ENCODE measurements at places on chromosomes 2 and 18. TPM values are rescaled to one million over a fixed set of nuclear protein-coding genes. Genes with fewer than 3 reads are reported as not detected.
A peak's percentile ranks its signal among the peaks of the same experiment; 100 is the strongest.

DNA sequence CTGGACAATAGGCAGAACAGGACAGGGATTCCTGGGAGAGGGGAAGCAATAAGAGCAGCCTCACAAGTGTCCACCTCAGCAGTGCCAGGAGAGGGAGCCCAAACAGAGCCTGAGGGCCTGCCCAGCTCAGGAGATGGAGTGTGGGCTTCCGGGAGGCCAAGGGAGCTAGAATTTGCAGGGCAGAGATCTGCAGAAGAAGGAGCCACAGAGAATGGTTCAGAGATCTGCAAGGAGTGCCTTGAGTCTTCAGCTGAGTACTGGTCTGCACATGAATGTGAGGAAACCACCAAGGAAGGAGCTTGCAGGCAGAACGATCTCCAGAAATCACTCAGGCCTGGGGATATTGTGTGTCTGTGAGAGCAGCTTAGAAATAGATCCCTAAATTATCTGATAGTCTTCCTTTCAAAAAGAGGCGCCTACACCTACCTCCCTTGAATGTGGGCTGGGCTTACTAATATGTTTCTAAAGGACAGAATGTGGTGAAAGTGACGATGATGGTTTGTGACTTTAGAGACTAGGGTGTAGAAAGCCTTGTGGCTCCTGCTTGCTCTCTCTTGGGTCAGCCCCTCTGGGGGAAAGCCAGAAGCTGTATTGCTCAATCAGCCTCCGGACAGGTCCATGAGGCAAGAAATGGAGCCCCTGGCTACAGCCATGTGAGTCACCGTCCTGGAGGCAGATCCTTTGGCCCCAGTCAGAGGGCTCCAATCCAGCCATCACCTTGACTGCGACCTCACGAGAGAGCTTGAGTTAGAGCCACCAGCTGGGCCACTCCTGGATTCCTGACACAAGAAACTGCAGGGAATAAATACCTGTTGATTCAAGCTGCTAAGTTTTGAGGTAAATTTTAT is 7.6 kb upstream of the LPIN1 start:
- H3K27me3 ChIP-seq: peaks cover 14% of the 10 kb centered on the region
- H3K4me3 ChIP-seq: no peak overlapping the region
- no peaks in the 10 kb centered on the region for H3K36me3 ChIP-seq
- no peak overlapping the region for H3K27ac ChIP-seq
- H3K4me1 ChIP-seq: peaks cover 13% of the 10 kb centered on the region
- no peak for DNase-seq

GRCh38 chr18:55968550-55968949 is 380.6 kb upstream of the TCF4 start:
- no peak overlapping the region for H3K27ac ChIP-seq
- no peak for DNase-seq
- no peaks in the 10 kb centered on the region for H3K4me1 ChIP-seq
- peaks cover 1% of the 10 kb centered on the region for H3K36me3 ChIP-seq

- peaks cover 4% of the 10 kb centered on the region for H3K27me3 ChIP-seq
- no peak overlapping the region for H3K4me3 ChIP-seq
- no peak for DNase-seq
- H3K36me3 ChIP-seq: no peaks in the 10 kb centered on the region
- no peaks in the 10 kb centered on the region for H3K4me1 ChIP-seq
- H3K27ac ChIP-seq: no peak overlapping the region
Measured at GRCh38 chr2:234719116-234719716, 222.3 kb upstream of the ARL4C start.

DNA sequence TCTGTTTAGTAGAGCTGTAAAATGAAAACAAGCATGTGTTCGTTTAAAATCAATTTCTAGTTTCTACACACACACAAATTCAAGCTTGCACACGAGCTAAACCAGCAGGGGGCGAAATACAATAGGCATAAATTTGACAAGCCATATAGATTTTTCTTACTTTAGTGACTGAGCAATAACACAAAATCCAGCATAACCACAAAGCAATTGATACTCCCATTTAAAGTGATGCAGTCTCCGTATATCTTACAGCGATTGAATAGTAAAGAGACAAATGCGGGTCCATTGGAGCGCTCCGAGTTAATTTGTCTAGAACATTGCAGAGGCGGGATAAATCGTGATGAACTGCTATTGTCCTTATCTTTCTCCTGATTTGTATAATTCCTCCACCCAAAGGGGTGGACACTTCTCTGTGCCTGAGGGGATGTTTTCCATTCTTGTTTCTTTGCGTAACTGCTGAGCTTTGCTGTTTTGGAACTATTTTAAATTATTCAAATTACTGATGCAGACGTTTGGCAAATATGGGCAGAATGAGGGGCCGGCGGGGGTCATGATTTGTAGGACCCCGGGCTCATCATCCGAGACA is 1.2 kb upstream of the AFTPH start:
- H3K36me3 ChIP-seq: peaks cover 7% of the 10 kb centered on the region
- peak overlapping the region; percentile 99 for H3K4me3 ChIP-seq
- H3K4me1 ChIP-seq: peaks cover 40% of the 10 kb centered on the region
- no peaks in the 10 kb centered on the region for H3K27me3 ChIP-seq
- peak; percentile 75 for DNase-seq
- peak overlapping the region; percentile 84 for H3K27ac ChIP-seq

- H3K4me1 ChIP-seq: no peaks in the 10 kb centered on the region
- H3K36me3 ChIP-seq: no peaks in the 10 kb centered on the region
- DNase-seq: no peak
Measured at GRCh38 chr2:109632158-109632789, 18.1 kb downstream of the SOWAHC start.

TRIM43 gene
- total RNA-seq: not detected

All from activated T-cell treated with anti-CD3 and anti-CD28 coated beads, Interleukin-2, amount 50 U/mL, for 72 hours (primary cell).